HAP-1 (cell line): ENCODE measurements at places on chromosomes 3 and 15.

DNA sequence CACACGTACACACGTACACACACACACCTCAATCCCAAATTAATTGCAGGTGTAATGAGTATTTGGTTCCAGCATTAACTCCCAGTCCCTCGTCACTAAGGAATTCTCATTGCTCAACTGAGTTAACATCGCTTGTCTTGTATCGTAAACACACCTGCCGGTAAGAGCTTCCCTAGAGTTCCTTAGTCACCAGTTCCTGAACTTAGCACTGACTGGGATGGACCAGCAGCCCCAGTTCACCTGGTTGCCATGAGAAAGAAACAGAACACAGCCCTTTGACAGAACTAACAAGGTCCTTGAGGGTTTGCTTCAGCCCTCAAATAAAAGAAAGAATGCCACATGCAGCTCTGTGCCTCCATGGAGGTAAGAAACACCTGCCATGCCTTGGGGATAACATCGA is 66.3 kb upstream of the SLCO3A1 start:
- DNase-seq: no peak

GRCh38 chr15:62933386-62933785 is 109.2 kb upstream of the TPM1 start:
- no peak for DNase-seq

DNA sequence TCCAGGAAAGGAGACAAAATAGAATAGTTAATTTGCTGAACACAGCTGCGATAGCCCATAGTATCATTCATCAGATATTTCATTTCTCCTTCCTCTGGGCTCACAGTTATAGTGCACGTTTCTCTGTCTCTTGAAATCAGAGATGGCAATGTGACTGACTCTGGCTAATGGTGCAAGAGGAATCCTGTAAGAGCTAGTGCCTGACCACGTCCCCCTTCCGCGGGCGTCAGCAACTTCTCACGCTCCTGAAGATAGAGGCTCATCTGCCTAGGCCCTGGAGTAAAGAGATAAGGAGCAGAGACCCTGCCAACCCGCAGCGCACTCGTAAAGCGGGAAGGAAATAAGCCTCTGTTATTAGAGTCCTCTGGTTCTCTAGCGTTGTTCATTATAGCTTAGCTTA is 391.8 kb downstream of the VPS13C start:
- no peak for DNase-seq

DNA sequence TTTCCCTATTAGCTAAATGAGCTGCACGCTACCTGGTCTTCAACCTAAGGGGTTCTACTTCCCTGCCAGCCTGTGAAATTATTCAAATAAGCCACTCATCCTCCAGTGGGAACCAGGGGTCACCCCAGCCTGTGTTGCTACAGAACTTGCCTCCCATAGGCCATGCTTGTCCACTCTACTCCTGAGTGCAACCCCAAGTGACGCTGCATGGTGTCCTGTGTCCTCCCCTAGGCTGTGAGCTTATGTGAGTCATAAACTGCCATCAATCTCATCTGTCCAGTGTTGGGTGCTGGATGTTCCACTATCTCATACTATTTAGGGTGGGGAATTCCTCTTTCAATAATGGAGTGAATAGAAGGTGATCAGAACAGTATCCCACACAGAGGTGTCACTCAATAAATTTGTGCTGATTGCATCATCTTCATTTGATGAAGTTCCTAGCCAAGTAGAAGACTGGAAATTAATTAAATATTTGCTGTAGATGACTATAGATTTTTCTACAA is 49.8 kb upstream of the SSR3 start:
- DNase-seq: no peak

GRCh38 chr3:10273702-10274305 is 18.9 kb downstream of the GHRL start:
- no peak for DNase-seq

DNA sequence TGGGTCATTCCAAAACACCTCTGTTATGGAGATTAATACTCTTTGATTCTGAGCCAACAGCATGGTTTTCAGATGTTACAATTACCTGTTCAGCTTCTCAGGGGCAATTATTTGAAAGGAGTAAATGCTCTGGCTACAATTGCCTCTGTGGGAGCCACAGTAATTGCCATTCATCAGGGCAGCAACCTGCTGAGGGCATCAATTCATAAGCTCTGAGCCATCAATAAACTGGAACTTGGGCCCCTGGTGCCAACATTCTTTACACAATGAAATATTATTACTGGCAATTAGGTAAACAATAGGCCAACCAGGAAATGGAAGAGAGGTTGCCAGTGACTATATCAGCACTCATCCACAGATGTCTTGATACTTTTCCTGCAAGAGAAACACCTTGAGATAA is 660.8 kb downstream of the MECOM start:
- no peak for DNase-seq

GRCh38 chr15:79418693-79419279 is 13.3 kb upstream of the MINAR1 start:
- no peak for DNase-seq

DNA sequence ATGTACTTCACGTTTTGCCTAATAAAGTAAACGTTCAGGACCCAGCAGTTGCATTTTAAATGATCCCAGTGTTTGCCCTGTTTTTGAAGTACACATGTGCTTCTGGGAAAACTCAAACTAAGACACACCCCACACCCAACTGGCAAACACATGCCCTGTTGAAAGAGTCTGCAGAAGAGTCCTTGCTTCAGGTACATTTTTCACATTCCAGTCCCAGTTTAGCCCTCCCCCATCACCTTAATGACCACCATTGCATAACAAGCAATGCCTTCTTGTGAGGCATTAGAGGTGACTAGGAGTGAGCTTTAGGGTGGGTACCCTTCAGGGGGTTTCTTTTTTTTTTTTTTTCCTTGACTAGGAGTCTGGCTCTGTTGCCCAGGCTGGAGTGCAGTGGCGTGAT is 322.3 kb downstream of the CNTN4 start:
- DNase-seq: no peak

- no peak for DNase-seq
Observed at GRCh38 chr3:53216723-53217122, 39.1 kb downstream of the TKT start.

GRCh38 chr3:193660698-193661411 is 67.8 kb downstream of the OPA1 start:
- DNase-seq: no peak

DNA sequence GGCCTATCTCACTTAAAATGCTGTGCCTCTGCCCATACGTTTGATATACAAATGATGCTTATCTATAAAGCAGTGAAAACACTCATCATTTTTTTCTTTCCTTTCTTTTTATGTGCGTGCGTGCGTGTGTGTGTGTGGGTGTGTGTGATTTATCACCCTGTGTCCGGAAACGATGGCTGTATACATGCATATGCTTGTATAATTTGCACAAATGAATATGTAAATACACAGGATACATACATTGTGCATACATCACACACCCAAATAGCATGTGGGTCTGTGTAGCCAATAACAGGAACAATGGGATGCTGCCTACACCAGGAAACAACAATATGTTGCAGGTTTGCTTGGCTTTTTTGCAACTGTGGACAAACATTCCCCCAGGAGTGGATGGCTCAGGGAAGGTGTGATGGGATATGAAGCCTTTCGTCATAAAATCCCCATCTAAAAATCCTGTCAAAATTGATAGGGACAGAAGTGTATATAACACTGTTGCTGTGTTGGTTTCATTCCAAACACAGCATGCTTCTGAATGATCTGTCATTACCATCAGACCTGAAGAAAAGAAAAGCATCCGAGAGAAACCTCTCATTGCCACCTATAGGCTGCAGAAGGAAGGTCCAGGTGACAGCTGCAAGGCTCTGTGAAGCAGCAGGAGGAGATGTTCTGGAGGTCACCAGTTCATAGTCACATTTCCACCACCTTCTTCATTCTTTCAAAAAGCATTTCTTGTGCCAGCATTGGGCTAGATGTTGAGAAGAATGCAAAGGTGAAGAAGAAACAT is 503.9 kb upstream of the NR2F2 start:
- no peak for DNase-seq

GRCh38 chr15:73305331-73306211 is 63.2 kb downstream of the HCN4 start:
- peak; percentile 80 for DNase-seq

GRCh38 chr3:129439226-129439816 is 427 bp downstream of the MBD4 start:
- peak; percentile 32 for DNase-seq

GRCh38 chr3:126781406-126781805 is 77.4 kb downstream of the CHCHD6 start:
- no peak for DNase-seq

GRCh38 chr15:73952913-73953750 is 26.9 kb downstream of the LOXL1 start:
- DNase-seq: no peak

- DNase-seq: no peak
Observed at GRCh38 chr15:31523027-31523654, 196.5 kb downstream of the KLF13 start.

DNA sequence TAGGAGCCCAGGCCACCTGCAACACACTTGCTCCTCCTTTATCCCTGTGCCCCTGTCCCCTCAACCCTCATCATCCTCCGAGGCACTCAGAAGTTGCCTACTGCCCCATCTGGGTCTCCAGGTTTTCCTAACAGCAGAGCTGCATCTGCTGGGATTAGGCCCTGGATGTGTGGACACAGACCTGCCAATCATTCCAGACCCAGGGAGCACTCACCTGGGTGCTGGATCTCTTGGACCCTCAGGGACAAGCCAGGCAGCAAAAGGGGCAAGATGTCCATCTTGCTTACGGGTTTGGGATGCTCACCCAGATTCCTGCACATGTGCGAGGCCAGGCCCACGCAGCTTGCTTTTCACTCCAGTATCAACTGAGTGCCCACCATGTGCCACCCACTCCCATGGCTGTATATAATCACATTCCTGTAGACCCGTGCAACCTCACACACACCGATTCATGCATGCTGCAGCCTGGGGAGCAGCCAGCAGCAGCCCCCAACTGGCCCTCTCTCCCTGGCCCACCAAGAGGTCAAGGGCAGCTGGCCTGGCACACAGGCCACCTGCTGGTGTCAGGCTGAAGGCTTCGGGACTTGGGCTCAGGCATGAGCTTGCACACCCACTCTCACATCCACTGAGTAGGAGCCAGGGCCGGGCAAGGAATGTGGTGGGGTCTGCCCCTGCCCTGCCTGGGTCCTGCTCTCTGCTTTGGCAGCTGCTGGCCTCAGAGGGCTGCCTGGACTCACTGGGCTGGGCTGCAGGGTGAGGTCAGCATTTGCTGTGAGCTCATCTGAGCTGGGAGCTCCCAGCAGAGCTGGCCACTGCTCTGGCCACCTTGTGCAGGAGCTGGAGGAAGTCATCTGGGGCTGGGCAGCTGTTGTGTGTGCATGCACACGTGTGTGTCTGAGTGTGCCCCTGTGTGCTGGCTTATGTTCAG is 14.9 kb downstream of the PRKCD start:
- no peak for DNase-seq

DNA sequence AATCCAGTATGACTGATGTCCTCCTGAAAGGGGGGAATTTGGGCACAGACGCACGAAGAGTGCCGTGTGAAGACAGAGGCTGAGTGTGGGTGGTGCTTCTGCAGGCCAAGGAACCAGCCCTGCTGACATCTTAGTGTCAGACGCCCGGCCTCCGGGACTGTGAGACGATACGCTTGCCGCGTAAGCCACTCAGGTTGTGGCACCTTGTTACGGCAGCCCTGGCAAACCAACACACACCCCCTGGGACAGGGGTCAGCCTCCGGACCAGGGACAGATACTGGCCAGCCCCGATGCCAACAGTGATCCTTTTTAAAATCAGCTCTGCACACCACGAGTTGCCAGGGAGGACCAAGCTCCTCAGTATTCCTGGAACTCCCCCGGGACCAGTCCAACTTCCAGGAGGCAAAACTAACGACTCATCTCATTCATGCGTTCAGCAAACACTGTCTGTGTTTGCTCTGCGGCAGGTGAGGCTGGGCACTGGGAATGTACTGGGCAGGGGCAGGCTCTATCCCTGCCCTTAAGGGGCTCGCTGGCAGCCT is 21.2 kb upstream of the PIGZ start:
- DNase-seq: peak; percentile 10

GRCh38 chr15:96160269-96160668 is 170.2 kb upstream of the NR2F2 start:
- no peak for DNase-seq

DNA sequence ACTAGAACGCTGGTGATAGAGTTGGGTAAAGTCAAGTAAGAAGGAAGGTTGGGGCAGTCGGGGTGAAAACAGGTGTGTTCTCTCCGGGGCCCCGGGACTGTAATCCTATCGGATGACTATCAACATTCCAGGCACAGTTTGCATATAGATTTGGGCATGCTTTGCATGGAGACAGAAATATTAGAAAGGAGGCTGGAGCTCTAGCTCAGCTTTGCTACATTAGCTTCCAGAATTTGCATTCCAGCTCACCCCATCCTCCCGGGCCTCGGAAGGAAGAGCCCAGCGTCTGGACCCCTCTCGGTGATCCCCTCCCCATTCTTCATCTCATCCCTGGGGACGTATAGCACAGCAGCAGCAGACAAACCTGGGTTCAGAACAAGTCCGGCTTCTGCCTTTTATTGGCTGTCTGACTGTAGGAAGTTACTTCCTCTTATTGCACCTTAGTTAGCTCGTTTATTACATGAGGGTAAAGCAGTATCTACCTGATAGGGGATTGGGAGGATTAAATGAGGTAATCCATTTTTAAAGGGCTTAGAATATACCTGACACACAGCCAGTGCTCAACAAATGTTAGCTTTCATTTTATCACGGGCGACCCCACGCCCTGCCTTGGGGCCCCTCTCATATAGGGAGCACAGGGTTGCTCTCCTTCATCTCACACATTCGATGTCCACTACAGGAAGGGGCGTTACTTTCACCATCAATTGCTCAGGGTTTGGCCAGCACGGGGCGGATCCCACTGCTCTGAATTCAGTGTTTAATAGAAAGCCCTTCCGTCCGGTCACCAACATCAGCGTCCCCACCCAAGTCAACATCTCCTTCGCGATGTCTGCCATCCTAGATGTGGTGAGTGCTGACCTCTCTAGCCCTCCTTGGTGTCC is 3.2 kb downstream of the HTR3E start:
- no peak for DNase-seq

DNA sequence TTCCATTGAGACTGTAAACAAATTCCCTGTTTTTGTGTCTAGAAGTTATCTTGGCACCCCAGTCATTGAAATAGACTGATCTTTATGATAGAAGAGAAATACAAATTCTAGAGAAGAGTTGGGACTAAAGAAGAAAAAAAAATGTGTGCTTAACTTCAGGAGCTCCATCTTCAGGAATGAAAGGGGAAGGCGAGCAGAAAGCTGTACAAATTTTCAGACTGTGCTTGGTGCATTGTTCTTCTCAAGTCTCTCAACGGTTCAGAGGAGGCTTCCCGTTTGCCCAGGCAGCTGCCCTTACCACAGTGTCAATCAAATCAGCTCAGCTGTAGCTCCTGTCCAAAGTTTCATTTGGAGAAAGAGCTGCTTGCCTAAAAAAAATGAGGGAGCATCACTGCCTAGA is 41.7 kb downstream of the OXSM start:
- DNase-seq: peak; percentile 67

DNA sequence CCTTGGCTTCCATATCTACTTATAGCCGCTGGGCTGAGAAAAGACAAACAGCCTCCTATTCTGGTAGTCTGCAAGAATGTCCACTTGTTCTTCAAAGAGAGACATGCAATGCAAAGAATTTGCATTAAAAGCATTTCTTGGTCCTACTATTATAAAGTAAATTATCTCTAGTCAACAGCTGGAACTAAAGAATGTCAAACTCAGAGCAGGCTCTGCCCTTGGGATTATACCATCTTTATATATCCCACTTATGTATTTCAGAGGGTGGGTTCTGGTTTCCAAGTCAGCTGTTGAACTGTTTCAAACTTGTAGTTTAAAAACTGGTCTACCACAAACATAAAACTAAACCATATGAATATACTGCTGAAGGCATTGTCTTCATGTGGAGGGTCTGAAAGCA is 7.0 kb upstream of the ACTC1 start:
- DNase-seq: peak; percentile 7
